Right renal pelvis (tissue), 4 donors: ENCODE measurements at places on chromosomes 2 and 18.

DNA sequence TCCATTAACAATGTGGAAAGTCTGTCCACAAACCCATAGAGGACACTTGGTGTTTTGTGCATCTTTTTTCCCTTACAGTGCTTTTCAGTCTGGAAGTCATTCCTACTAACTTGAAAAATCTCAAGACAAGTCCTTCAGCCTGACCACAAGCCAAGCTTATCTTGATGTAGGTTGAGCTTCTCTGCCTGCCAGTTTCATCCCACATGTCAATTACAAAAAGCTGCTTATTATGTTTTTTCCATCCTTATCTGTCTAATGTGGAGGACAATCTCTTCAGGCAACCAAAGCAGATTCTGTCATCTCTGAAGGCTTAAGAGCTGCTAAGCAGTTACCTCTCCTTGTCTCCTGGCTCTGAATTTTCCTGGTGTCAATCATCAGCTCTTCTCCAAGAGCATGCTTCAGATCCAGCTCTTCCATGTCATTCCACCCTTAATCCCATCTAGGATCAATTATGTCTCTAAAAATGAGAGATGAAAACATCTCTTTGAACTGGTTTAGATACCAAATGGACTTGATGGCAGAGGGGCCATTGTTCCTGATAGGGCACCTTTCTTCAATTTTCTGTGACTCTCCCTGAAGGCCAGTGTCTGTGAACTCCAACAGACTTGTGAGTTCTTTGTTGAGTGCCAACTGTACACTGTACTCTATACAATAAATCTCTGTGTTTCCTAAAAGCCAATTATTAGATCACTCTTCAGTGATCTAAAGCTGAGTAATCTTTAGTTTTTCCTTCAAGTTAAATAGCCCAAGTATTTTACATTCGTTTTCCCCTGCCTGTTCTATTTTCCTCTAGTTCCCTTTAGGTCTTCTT is 208.6 kb downstream of the RBM43 start:
- no peak for DNase-seq

- no peak for DNase-seq
These were observed 101.7 kb downstream of the SOCS6 start for GRCh38 chr18:70390371-70391090.

- no peak for DNase-seq
These were observed 74.8 kb upstream of the FRZB start for GRCh38 chr2:182941121-182941722.

GRCh38 chr2:5377323-5377722 is 314.9 kb upstream of the SOX11 start:
- no peak for DNase-seq

GRCh38 chr18:36194600-36195315 is 7.5 kb downstream of the MOCOS start:
- no peak for DNase-seq

DNA sequence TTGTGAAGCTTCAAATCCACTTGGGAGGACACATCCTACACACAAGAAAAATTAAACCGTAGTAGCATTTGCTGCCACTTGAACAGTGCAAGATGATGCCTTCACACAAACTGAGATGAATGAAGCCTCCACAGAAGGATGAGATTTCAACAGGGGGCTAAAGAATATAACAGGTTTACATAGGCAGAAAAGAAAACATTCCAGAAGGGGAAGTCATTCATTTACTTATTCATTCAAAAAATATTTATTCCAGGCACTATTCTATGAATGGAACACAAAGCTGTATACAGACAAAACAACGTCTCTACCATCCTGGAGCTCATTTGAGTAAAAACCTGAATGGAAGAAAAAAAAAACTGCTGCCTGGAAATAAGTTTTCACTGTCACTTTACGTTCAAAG is 170.5 kb downstream of the CDH20 start:
- no peak for DNase-seq

DNA sequence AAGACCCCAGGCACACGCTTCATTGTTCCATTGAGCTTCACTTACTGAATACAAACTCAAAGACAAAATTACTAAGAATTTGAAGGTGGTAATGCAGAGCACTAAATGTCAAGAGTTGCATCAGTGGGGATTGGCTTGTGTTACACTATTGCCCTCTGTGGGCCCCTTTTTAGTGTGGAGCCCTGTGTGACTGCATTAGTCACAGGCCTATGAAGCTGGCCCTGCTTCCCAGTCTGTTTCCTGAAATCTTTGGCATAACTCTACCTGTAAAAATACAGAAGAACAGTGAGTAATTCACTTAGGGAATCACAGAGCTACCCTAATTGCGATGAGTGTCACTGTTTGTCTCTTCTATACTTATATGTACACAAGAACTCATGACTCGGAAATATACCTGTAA is 40.0 kb upstream of the STPG4 start:
- DNase-seq, result no peak

DNA sequence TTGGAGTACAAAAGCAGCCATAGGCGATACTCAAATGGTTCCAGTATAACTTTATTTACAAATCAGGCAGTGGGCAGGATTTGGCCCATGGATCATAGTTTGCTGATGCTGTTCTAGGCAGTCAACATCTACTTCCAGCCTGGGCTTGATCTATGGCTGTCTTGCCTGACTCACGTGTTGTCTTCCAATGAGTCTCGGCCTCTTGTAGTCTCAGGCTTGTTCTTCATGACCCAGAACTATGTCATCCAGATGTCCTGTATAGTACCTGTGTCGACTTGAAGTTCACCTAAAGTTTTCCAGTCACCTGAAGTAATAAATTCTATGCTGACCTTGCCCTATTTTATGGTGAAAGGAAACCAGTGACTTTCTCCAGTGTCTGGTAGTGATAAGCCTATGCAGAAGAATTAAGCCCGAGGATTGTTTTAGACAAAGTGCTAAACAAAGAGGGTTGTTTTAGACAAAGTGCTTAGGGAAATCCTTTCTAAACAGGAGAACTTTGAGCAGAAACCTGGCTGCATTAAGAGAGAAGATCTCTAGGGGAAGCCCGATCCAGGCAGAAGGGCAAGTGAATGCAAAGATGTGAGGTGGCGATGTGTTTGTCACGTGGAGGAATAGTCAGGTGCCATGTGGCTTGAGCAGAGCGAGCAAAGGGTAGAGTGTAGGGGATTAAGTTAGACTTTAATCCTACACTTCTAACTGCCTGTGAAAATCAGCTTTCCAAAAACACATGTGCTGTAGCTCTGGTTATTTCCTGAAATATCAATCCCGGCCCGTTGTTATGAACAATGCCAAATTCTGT is 8.5 kb upstream of the THNSL2 start:
- DNase-seq, result no peak

DNA sequence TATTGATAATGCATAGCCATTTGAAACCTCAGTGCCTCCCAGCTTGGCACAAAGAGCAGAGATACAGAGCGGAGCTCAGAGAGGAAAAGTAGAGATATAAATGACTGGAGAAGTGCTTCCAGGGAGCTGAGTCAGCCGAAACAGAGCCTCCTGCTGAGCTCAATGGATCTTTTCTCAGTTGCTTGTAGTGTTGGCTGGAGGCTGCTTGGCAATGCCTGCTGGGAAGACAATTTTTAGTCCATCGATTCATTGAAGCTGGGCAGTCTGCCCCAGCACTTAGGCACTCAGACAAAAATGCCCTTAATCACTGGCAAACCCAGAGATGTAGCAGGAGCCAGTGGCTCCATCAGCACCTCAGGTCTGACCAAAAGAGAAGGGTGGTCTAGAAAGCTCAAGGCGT is 81.3 kb upstream of the SETBP1 start:
- no peak for DNase-seq

GRCh38 chr2:121663434-121663833 is 14.2 kb upstream of the CLASP1 start:
- DNase-seq, result no peak

GRCh38 chr2:197363998-197364397 is 53.4 kb upstream of the ANKRD44 start:
- no peak for DNase-seq

GRCh38 chr2:145066856-145067548 is 547.1 kb upstream of the ZEB2 start:
- DNase-seq, result no peak

DNA sequence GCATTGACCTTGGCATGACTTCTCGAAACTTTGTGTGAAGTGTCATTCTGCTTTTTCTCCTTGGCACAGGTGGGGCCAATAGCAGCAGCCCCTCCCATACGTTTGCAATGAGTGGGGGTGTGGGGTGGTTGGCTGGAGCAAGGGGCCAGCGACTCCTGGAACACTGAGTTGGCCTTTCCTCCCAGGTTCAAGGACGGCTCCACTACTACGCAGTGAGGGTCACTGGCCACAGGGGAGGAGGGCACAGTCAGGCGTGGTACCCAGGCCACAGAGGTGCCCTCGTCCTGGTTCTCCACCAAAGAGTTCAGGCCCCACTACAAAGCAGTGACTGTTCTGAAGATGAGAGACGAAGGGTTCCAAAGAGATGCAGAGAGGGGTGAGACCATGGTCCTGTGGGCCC is 70.6 kb upstream of the OTOS start:
- DNase-seq, result no peak

- no peak for DNase-seq
These were observed 3.7 kb downstream of the MALT1 start for GRCh38 chr18:58674863-58675472.

GRCh38 chr18:32730620-32731091 is 42.2 kb downstream of the KLHL14 start:
- peak; percentile 22 for DNase-seq

DNA sequence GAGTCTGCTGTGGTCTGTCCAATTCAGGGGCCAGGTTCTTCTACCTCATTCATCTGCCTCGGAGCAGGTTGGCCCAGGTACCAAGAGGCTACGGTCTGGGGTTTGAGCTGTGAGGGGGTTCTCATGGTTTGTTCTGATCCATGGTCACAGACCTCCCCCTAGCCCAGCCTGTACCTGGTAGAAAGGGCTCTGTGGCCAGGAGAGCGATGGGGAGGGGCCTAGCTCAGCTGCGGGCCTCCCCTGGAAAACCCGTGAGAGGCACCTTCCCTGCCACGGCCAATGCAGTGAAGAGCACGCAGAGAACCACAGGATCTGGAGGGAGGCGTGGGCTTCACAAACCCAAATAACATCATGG is 19.6 kb upstream of the ALLC start:
- no peak for DNase-seq

DNA sequence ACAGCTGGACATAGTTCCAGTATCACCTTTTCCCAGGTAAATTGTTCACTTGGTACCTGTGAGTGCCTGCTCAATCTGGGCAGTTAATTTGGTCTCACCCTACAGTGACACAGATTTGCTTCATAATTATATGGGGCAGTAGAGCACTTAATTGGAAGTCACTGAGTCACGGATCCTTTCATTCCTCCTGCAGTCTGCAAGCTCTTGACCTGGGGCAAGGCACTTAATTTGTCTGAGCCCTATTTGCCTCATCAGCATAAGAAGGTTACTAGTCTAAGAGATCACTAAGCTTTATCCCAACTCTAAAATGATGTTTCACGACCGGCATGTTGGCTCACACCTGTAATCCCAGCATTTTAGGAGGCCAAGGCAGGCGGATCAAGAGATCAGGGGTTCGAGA is 8.9 kb downstream of the FBXO36 start:
- DNase-seq, result no peak

DNA sequence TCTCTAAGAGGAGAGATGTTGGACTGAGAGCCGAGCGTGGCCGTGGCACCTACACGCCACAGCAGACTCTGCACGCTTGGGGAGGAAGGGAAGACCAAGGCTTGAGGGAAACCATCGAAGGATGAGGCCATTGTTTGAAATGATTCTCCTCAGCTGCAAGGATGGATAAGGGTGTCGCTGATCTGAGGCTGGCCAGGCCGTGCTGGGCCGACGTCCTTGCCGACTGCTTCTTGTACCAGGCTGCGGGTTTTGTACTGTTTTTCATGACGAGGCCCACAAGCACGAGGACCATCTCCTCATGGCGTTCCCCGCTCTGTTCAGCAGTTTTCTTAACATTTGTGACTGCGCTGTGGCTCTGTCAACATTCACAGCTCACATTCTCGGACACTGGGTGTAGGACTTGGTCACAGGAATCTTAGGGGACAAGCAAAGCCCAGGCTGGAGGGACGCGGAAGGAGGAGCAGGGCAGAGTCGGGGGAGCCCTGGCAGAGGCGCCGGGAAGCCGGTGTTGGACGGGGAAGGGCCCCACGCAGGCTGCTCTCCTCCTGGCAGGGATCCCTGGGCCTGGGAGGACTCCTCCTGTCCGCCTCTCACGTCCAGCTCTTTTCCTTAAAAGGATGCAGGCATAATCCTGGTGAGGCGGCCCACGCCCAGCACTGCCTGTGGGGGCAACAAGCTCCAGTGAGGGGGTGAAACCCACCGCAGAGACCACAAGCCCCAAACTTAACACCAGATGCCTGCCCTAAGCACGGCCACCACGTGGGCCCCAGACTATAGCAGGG is 259.0 kb upstream of the SALL3 start:
- DNase-seq, result no peak

GRCh38 chr2:216553093-216553478 is 54.4 kb downstream of the RPL37A start:
- DNase-seq, result no peak

DNA sequence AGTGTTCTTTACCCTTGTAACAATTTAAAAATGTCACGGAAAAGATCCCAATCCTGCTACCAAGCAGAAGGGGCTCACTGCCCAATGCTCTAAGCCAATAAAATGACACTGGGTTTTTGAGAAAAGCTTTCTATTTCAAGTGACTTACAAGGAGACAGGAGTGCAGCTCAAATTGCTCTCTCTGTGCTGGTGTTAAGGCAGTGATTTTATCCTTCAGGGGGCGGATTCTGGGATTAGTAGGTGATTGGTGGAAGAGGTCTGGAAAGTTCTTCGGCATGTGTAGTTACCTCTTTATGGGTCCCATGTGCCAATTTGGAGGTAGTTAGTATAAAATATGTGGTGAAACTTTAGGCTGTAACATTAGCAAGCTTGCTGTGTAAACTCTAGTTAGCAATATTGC is 27.4 kb upstream of the MCM6 start:
- DNase-seq, result no peak

DNA sequence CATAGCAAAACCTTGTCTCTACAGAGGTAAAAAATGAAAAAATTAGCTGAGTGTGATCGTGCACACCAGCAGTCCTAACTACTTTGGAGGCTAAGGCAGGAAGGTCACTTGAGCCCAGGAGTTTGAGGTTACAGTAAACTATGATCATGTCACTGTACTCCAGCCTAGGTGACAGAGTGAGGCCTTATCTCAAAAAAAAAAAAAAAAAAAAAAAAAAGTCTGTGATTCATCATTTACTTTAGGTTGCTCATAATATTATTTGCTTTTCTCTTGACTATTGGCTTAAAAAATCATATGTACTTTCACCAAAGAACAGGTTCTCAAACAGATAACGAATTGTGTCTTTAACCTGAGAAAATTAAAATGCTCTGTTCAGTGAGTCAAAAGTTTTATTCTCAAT is 129.1 kb downstream of the MYO3B start:
- no peak for DNase-seq

DNA sequence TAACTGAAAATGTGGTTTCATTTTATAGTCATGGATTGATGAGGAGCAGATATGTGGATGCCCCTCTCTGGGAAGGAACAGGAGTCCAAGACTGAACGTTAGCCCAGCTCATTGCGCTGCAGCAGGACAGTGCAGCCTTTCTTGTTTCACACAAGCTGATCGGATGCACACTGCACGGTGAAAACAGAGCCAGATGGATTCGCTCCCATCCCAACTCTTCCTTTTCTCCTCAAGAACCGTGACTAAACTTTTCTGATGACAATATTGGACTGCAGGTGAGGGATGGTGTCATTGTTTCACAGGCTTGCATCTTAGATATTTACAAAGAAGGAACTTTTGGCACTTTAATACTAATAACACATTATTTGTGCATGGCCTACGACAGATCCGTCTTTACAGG is 33.8 kb upstream of the COPS8 start:
- DNase-seq, result no peak
